ENCODE measurements at places on chromosomes 11 and 22.

- DNase-seq, result peak; percentile 26
Observed at GRCh38 chr11:76236092-76236999, 30.0 kb upstream of the WNT11 start.

DNA sequence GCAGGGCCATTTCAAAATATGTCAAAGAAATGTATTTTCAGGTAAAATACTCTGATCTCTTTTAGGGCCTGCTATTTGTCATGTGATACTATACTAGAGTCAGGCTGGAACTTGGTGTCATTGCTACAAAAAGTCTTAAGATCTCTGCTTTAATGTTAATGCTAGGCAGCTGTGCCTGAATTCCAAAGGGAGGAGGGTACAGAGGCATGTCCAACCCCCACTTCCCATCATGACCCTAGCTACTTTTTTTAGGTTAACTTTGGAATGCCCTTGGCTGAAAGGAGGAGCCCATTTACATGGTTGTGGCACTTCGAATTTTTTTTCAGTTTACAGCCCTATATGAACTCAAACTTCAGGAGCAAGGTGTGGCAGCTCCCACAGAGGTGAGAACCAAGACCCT is 58.1 kb downstream of the OSBP2 start:
- DNase-seq, result no peak

DNA sequence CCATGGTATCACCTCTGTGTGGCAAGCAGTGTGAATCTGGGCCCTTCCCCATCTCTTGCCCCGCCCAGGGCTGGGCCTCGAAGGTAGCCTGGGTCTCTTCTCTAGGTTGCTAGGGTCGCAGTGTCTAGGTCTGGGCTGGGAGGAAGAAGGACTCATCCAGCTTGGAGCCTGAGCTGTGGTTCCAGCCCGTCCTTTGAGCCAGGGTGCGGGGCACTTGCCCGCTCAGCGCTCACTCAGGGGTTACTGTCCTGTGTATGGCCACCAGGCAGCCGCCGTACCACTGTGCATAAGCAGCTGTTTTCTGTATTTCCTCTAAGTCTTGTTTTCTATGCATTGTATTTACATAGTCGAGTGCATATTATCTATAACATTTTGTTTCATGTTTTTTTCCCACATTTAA is 160.9 kb downstream of the TBC1D22A start:
- no peak for DNase-seq

GRCh38 chr11:108663154-108663877 is 1.6 kb upstream of the DDX10 start:
- DNase-seq, result no peak

- DNase-seq, result no peak
Observed at GRCh38 chr11:102347462-102348370, 702 bp downstream of the BIRC2 start.

DNA sequence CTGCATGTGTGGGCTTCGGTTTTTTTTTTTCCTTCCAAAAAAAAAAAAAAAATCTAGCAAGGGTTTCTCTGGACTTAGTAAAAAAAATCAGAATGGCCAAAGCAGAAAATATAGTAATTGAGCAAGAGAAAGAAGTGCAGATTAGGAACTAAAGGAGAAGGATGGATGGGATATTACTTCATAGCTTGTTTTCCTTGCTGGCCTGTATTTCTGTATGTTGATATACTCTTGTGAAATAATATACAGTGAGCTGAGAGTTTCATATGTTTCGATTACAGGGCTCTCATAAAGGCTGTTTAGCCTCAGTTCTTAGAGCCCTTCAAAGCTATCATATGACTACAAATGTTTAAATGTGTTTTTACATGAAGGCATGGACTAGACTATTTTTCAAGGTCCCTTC is 34.3 kb upstream of the NFRKB start:
- no peak for DNase-seq

- no peak for DNase-seq
Observed at GRCh38 chr11:1381793-1382425, 7.8 kb upstream of the BRSK2 start.

DNA sequence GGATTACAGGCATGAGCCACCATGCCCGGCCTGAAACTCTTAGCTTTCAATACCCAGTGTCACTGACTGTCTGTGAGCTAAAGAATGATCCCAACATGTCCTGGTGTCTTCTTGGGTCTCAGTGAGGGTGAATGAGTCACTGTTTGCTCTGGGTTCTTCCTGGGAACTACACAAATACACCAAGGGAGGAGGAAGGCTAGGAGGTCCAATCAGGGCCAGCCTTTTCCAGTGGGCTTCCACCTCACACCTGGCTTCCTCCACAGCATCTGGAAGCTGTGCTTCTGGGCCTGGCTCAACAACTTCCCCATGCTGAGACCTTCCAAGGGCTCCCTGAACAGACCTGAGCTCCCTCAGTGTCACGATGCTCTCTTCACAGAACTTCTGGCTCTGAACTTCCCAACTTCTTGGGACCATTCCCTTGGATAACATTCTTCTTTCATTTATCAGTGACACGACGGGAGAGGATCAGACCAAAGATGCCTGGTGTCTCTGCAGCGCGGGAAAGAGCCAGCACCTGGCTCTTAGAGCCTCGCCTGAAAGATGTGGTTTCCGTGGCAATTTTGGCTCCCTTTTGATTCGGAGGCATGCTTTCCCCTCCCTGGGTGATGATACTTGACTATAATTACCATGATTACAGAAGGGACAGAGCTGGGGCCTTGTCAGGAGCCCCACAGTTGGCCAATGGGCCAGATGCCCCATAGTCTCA is 22.3 kb upstream of the CHRM4 start:
- no peak for DNase-seq

GRCh38 chr22:32518381-32518780 is 43.8 kb downstream of the FBXO7 start:
- DNase-seq, result no peak

DNA sequence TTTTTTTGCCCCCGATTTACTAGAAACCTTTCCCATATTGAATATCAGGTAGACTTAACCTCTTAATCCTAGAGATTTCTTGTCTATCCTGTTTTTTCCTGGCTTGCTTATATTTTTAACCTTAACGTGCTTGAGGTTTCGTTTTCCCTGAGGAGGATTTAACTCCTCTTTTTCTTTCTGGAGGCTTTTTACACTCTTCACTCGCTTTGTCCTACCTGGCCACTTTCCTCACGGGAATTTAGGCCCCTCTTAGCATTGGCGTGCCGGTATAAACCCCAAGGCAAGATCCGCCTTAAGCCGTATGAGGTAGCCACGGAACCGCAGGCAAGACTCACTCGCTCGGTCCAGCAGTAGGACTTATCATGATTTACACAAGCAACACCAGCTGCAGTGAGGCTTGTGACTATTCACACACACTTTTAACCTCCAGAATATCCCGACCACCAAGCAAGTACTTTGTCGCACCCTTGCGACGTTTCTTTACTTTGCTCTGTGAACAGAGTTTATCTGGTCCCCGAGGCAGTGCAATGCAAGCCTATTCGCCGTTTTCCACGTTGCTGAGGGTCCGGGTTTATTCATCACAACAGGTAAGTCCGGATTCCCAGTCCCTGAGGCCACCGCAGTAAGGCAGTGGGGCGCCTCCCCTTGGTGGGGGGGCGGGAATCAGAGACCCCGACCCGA is 20.6 kb upstream of the ALDH3B2 start:
- no peak for DNase-seq

DNA sequence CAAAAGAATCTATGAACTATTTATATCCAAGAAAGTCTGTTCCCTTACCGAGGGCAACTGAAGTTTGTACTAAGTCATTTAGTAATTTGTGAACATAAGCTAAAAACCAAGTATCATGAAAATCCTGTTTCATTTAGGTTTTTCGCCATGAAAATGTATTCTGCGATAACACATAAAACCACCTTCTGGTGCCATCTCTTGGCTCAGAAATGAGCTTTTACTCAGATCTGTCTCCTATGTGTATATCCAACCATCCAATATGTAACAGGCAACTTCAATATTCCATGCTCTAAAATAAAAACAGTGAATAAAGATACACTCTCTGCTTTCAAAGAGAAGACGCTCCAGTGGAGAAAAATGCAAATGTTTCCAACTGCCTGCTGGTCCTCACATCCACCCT is 118.1 kb upstream of the BID start:
- no peak for DNase-seq

- DNase-seq, result no peak
Observed at GRCh38 chr11:34601085-34601444, 19.8 kb upstream of the EHF start.

DNA sequence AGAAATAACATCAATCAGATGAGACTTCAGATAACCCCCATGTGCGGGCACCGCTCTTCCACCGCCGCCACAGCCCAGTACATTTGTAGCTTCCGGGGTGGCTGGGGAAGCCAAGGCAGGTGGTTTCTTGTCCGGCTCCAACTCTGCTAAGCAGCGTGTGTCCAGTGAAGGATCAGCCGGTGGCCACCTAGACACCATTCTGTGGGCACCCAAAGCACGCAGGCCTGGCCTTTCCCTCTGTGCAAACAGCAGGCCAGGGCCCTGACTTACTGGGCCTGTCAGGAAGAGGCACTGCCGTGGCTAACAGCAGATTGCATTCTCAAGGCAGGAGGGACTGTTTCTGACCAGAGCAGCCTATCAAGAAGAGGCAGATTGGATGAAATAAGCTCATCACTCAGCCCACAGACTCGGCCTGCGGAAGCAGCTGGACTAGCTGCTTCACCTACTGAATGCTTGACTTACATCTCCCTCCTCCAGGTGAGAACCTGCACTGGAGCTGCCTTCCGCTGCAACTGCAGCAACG is 74.8 kb downstream of the ETS1 start:
- DNase-seq, result no peak

DNA sequence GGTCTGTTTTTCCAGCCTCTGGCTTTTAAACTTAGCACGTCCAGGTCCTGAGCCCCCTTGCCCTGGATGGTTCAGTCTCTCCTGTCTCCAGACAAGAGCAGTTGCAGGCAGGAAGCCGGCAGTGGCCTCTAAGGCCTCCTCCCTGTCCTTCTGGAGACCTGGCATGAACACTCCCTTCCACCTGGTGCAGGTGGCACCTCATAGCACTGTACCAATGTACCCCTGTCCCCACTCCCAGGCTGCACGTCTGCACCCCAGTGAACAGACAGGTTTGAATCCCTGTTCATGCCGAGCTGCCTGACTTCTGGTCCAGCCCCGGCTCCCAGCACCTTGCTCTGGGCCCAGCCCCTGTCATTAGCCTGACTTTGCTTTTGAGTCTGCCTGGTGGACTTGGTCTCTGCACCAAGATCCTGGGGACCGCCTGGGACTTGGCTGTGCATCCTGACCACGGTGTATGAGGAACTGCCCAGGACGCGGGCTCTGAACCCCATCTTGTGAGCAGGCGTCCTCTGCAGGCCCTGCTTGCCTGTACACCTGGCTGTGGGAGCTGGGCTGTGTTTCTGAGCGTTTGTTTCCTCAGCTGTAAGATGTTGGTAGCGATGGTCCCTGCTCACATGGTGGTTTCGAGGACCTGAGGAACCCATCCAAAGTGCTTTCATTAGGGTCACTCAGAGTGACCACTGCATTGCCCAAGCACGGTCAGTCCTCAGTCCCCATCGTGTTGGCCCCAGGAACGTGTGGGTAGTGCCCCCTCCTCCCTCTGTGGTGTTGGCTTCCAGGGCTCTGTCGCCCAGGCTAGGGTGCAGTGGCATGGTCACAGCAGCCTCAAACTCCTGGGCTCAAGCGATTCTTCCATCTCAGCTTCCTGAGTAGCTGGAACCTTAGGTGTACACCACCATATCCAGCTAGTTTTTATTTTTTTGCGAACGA is 75.0 kb upstream of the SHANK2 start:
- DNase-seq, result no peak

GRCh38 chr11:19555266-19555665 is 157.4 kb upstream of the NAV2 start:
- DNase-seq, result no peak

All from stimulated activated CD8-positive, alpha-beta memory T cell treated with anti-CD3 and anti-CD28 coated beads, Interleukin-15, amount 100 ng/mL, for 48 hours (primary cell).